ENCODE measurements at places on chromosomes 1 and 21. TPM values are rescaled to one million over a fixed set of nuclear protein-coding genes. Genes with fewer than 3 reads are reported as not detected.

Gene SYT14
- not detected for total RNA-seq

Gene GSTM1
- not detected for total RNA-seq

Gene OR6N1
- not detected for total RNA-seq

Gene TINAGL1
- total RNA-seq: not detected

Gene BACE2
- not detected for total RNA-seq

Gene C2CD2
- 24.7 TPM for total RNA-seq

Gene CHML
- 16.2 TPM for total RNA-seq

Gene OR2W3
- not detected for total RNA-seq

Gene UBE2U
- 0.52 TPM for total RNA-seq

Gene SH3BGR
- 3.1 TPM for total RNA-seq

Gene LCE6A
- total RNA-seq: not detected

GRCh38 chr1:214997685-214998084, 84.9 kb upstream of the KCNK2 start:
- DNase-seq: no peak

GRCh38 chr21:41366522-41367151, 4.8 kb downstream of the MX2 start:
- no peak for DNase-seq

- DNase-seq: no peak
Measured at GRCh38 chr1:45410850-45411509, 70.7 kb upstream of the MUTYH start.

- DNase-seq: no peak
Measured at GRCh38 chr1:176768532-176768931, 305.6 kb downstream of the PAPPA2 start.

DNA sequence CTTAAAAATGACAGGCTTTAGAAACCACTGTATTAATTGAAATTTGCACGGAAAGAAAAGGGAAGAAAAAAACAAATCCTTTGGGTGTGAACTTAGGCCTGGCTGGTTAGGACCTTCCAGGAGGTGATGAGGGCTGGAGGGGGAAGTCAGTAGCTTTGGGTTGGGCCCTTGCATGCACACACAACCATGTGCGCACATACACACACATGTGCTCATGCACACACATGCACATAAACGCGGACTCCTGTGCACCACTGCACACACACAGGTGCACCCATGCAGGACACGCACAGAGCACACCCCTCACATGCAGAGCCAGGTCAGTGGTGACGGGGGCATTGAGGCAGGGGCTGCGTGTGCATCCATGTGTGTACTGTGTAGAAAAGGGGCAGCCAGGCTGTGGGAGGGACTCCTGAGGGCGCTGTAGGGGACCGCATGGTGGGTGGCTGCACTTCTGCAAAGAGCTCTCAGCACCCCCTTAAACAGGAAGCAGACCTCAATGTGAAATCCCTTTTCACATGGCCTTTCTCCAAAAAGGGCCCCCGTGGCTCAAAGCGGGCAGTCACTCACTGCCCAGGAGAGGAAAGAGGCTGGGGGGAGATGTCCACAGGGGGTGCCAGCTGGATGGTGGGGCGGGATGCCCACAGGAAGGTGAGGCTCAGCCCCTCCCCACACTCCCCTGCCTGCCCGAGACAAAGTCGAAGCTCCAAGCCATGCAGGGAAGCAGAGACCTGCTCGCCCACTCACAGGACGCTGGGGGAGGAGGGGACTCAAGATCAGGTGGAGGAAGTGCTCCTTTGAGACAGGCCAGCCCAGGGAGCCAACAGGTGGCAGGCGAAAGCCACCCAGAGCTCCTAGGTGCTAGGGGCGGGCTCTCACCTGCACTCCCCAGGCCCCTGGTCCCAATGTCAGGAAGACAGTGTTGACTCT, 95.2 kb downstream of the ITPKB start:
- no peak for DNase-seq

DNA sequence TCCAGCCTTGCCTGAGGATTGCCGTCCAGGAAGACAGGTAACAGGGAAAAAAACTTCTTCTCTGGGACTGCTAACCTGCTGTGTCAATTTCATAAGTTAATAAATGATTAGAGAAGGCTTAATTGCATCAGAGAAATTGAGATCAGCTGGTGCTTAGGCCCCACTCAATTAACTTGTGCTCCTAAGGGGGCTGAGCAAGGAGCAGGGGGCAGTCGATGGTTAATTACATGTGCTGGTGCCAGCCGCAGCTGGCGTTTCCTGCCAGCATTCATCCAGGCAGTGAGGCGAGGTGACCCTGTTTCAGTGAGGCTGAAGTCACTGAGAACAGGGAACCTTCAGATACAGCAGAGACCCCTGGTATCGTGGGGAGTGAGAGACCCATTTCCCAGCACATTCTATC, 60.0 kb downstream of the FAM163A start:
- no peak for DNase-seq

GRCh38 chr1:180939073-180939710, 26.5 kb downstream of the KIAA1614 start:
- no peak for DNase-seq

DNA sequence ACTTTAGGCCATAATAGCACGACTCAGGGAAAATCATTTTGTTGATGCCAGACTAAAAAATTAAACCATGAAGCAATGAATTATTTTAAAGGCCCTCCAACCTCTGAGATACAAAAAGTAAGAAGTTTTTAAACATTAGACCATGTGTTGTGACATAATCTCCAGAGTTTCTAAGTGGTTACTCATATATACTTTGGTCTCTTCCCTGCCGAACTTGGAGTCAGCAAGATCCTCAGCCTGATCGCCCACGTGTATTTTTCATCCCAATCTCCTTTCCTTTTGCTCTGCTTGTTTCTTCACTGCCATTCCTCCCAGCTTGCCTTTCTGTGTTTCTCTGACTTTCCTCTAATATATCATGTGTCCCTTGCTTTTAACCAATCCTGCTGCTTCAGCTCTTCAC, 3.8 kb downstream of the ARV1 start:
- no peak for DNase-seq

GRCh38 chr1:68907491-68907890, 410.6 kb upstream of the DEPDC1 start:
- no peak for DNase-seq

DNA sequence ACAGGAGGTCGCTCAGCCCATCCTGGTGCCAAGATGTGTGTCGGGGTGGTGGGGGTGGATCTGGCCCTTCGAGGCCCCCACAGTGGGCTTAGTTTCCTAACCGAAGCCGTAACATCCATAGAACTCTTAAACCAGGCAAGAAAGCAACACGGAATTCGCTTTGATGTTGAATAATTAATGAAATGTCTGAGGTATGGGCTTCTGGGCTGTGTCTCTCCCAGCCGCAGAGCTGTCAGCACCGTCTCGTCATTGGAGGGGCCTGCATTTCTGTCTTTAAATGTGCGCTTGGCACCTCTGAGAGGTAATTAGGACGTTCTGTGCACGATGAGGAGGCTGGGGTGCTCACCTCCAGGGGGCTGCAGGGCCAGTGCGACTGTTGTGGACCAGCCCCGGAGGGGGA, 13.3 kb upstream of the PLCH2 start:
- DNase-seq: no peak

All from activated naive CD4-positive, alpha-beta T cell treated with anti-CD3 and anti-CD28 coated beads, Interleukin-2, amount 50 U/mL, for 72 hours (primary cell).